ENCODE measurements at places on chromosomes 2 and 18.
A peak's percentile ranks its signal among the peaks of the same experiment; 100 is the strongest.

DNA sequence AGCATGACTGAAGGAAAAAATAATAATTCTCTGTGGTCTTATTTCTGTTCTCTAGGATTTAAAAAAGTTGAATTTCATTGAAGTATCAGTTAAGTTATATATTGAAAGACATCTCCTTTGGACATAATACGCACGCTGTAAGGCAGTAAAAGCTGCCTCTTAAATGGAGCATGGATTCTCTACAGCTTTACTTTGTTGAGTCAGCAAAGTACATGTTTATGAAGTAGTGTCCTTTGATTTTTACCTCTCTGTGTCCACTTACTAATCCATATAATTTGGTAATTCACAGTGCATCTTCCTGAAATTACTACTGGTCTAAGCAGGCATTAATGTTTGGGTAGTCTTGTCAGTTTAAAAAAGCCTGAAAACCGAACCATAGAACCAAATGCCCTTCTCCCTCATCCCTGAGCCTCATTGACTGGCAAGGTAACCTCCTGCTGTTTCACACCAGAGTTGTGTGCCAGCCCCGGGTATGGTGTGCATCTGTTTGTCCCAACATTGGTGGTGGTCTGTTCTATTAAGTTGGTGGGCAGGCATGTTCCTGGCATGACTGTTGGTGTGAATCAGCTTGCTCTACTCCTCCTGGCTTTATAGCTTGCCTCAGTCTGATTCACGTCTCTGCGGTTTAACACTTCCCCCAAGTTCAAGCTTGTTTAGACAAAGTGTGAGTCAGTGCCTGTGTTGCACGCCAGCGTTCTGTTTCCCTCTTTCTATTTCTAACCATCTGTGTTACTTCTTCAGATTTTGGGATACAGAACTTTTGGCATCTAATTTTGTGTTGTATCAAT, 71.0 kb upstream of the ITM2C start:
- peak; percentile 29 for DNase-seq

GRCh38 chr2:59919579-59919978, 633.9 kb downstream of the BCL11A start:
- no peak for DNase-seq

DNA sequence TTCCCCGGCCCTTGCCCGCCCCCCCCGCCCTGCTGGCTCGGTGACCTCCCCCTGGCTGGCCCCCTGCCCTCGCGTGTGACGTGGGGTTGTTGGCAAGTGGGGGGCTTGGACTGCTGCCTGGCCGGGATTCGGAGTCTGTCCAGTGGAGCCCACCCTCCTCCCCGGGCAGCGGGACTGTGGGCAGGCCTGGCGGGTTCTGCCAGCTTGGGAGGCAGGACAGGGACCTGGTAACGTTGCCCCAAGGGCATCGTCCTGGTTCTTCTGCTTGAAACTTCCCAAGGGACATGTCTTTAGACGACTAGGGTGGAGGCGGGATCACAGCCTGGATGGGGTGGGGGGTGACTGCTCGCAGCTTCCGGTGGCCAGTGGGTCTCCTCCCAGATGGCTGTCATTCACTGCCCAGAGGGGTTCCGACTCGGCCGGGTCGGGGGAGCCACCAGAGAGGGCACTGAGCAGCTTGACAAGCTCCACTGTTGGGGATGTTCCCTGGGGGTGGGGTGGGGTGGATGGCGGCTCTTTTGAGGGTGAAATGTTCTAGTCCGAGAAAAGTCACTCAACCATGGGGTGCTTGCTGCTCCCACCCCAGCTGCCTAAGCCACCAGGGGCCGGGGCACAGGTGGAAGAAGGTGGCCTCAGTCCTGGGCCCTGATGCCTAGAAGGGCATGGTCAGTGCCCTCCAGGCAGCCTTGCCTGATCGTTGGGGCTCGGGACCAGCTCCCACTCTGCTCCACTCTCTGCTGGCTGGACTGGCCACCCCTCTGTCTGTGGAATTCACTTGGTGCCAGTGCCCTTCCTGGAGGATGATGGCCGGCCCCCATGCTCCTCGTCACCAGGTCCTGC, 4.3 kb upstream of the HS6ST1 start:
- DNase-seq = no peak

DNA sequence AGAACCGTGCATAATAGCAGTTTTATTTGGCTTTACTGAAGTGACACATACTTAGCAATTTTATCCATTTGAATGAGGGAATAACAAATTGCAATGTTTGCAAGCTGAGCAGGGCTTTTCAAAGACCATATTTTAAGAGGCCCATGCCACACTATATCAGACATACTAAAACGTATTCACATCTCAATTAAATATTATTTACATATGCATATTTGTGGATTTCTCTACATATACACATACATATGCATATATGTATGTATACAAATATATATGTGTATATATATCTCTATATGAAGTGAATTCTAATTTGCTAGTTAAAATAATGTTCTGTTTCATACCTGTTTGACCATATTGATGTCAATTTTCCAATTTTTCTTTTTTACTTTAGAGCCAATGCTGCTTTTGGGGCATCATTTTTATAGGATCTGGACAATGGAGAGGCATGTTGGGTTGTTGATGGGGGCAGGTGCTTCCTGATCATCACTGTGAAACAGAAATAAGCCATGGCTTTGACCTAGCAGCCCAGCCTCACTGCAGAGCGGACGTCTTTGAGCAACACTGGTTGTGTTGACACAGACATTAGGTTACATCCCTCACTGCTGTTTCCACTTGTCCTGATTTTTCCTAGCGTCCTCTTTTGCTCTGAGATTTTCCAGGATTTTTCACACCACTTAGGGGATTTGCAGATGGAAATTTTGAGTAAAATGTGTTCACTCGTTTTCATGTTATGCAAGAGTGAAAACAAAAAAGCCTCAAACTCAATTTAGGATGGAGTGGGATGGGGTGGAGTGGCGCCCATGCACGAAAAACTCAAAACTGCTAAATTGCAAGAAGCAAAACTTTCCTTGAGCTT, 56.9 kb downstream of the RDH14 start:
- no peak for DNase-seq

- no peak for DNase-seq
Observed at GRCh38 chr18:28063926-28064325, 113.0 kb downstream of the CDH2 start.

GRCh38 chr18:50751947-50752346, 67.9 kb downstream of the MRO start:
- no peak for DNase-seq

DNA sequence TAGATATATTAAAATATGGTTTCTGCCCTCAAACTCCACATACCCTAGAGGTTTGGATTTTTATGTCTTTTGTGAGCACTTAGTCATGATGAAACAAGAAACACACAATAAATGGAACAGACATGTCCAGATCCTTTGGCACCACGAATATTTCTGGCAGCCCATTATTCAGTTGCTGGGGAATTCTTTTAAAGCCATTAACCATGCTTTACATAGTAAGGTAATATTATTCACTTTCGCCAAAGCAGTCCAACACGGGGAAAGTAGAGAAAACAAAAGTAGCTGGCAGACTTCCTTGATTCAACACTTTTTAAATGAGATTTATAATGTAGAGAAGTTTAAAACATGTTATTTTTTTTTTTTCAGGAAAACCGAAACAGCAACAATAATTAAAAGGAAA, 235.4 kb downstream of the PIEZO2 start:
- DNase-seq = no peak

- DNase-seq = no peak
Observed at GRCh38 chr18:525036-525797, 24.7 kb upstream of the COLEC12 start.

- no peak for DNase-seq
Observed at GRCh38 chr2:180124273-180125139, 117.4 kb upstream of the CWC22 start.

DNA sequence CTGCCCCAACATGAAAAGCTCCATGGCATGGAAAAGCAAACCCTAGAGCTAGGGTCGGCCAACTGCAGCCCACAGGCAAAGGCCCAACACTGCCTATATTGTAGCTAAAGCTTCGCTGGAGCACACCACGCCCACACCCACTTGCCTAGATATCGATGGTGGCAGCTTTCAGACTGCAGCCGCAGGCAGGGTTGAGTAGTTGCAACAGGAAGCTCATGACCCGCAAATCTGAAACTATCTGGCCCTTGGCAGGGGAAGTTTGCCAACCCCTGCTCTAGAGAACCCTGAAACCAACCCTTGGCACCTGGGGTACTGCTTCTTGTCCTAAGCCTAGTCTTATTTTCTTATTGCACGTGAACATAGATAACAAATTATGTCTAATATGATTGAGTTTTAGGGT, 250.0 kb downstream of the SOX11 start:
- no peak for DNase-seq

DNA sequence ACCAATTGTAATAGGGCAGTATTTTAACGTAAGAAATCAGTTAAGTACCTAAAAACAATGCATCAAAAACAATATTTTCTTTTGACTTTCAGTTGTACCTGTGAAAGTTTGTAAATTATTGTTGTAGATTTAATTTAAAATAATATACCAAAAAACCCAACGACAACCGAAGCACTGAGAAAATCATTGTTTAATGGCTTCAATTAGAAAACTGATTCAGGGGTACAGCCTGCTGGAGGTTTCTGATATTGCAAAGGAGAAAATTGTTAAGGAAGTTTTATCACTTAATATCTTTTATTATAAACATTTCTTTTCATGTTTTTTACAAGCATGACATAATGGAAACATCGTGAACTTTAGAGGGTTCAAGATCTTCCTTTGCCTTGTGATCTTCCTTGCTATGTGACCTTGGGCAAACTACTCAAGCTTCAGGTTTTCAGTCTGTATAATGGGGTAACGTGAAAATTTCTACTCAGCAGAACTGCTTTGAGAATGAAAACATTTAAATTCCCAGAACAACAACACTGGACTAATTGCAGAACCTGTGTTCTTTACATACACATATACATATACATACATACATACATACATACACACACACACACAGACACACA, 76.3 kb upstream of the GLS start:
- DNase-seq = no peak

- DNase-seq = no peak
Observed at GRCh38 chr2:79796641-79797040, 283.8 kb downstream of the CTNNA2 start.

- DNase-seq = no peak
Observed at GRCh38 chr2:9807555-9808305, 35.5 kb upstream of the TAF1B start.

- DNase-seq = no peak
Observed at GRCh38 chr2:119469661-119470297, 38.1 kb downstream of the TMEM37 start.

GRCh38 chr2:126810001-126810400, 88.7 kb upstream of the TEX51 start:
- no peak for DNase-seq

DNA sequence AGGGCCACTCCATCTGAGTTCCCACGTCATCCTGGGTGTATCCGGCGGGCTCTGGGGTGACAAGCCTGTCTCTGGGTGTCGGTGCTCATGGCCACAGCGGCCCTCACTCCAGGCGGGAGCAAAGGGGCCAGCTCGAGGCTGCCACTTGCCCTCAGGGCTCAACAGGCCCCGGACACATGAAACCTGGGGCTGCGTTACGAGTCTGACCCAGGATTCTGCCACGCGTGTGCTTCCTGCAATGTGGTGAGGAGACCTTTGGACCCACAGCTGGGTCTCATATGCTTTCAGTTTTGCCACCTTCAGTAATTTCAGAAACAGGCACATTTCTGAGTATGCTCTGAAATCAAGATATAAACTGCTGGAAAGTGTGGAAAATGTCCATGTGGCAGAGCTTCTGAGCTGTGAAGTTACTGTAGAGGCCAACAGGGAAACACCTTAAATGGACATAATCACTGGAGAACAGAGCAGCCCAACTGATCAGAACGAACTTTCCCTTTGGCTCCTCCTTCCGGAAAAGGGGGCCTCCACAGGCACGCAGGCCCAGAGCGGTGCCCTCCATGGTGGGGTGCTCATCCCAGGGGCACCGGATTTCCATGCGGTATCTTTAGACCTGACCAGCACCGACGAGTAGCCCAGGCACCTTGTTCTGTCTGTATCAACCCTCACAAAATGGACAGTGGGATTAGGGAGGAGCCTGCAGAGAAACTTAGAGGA, 14.1 kb downstream of the PER2 start:
- DNase-seq = no peak

- DNase-seq = no peak
Observed at GRCh38 chr18:2933995-2934394, 78.9 kb downstream of the LPIN2 start.

DNA sequence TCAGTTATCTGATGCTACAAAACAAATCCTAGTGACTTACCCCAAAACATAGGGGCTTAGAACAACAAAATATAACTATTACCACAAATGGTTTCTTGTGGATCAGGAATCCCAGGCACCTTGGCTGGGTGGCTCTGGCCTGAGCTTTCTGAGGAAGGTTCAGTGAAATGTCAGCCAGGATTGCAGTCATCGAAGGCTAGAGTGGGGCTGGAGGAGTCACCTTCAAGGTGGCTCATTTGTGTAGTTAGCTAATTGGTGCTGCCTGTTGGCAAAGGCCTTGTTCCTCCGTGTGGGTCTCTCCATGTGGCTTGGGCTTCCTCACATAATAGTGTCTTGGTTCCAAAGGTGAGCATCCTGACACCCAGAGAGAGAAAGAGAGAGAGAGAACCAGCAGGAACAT, 57.4 kb downstream of the COPS8 start:
- no peak for DNase-seq

- DNase-seq = no peak
Observed at GRCh38 chr18:63157293-63158011, 162.1 kb downstream of the BCL2 start.

- no peak for DNase-seq
Observed at GRCh38 chr2:168015274-168015953, 232.0 kb downstream of the STK39 start.

DNA sequence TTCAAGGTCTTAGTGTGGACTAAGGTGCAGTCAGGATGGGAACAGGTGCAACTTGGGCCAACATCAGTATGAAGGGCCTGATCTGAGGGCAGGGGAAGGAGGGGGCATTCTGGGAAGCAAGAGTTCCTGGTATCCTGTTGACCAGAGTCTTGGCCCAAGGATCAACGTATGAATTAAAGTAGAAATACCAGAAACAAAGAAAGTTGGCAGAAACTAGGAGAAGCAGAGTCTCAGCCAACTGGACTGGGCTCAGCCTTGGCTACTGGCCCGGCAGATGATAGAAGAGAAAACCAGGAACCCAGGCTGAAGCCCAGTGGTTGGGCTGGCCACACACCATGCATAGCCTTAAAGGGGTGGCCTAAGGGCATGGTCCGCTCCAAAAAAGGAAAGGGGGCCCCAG, 2.3 kb downstream of the CETN1 start:
- no peak for DNase-seq

- no peak for DNase-seq
Observed at GRCh38 chr2:68659081-68659480, 15.7 kb downstream of the PROKR1 start.

- no peak for DNase-seq
Observed at GRCh38 chr2:181203412-181203811, 223.0 kb downstream of the UBE2E3 start.

GRCh38 chr2:217901835-217902378, 100.9 kb downstream of the TNS1 start:
- DNase-seq = no peak

DNA sequence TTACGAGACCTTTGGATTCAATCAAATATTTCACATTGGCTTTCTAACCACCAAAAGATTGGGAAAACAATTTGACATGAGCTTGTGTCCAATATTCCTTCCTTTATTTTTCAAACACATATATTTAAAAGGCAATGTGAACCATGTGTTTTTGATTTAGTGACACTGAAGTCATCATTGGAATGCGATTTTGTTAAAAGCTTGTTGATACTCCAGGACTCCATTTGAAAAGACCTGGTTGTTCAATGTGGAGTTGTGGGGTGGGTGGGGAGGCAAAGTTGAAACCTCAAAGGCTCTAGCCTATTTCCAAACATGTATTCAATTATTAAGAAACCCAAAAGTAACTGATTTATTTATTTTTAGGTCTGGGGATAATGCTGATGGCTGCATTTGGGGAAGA, 114.1 kb upstream of the TRIB2 start:
- no peak for DNase-seq

Data from stimulated activated CD4-positive, alpha-beta T cell treated with anti-CD3 and anti-CD28 coated beads, Interleukin-15, amount 100 ng/mL, for 1 hour (primary cell).